ENCODE measurements at places on chromosomes 7 and 10. TPM values are rescaled to one million over a fixed set of nuclear protein-coding genes. Genes with fewer than 3 reads are reported as not detected.

IL6 gene
- 77.6 TPM for total RNA-seq

CTAGE4 gene
- total RNA-seq = 0.09 TPM

OR2A42 gene
- not detected for total RNA-seq

PDZD8 gene
- total RNA-seq = 12.6 TPM

CLCN1 gene
- total RNA-seq = not detected

ELN gene
- total RNA-seq = 0.23 TPM
